ENCODE measurements at places on chromosomes 4 and X.

- DNase-seq = no peak
These were observed 25.2 kb downstream of the ARX start for GRCh38 chrX:24990535-24990934.

GRCh38 chrX:16511796-16512776, 137.9 kb upstream of the S100G start:
- no peak for DNase-seq

GRCh38 chr4:155822572-155822971, 43.5 kb downstream of the ASIC5 start:
- DNase-seq = peak; percentile 77

DNA sequence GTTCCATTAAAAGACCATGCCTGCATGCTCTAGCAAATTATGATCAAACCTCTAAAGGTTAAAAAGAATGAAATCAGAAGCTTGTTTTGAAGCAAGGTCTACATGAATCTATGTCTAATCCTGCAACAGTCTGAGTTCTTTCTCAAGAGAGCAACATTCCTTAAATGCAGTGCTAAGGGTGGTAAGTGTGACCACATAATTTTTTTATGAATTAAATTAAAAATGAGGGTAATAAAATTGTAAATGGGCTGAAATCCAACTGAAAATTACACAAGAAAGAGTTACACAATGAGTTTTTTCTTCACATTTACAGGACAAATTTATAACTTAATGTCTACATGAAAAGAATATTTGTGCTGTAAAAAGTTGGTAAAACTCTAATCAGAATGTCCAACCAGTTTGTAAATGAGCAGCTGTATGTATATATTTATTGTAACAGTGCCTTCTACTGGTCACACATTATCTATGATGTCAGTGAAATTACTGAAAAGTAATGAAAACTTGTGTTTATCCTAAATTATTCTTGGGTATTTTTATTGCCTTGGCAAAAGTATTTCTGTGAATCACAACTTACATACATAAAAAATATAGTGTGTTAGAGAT, 336.3 kb upstream of the PITX2 start:
- DNase-seq = peak; percentile 27

Data from bronchial epithelial cell (primary cell).